ENCODE measurements at places on chromosomes 12 and 14.

- no peak for DNase-seq
Observed at GRCh38 chr14:35088514-35088913, 33.3 kb downstream of the PPP2R3C start.

- DNase-seq, result no peak
Observed at GRCh38 chr14:77598366-77599070, 17.9 kb downstream of the SPTLC2 start.

DNA sequence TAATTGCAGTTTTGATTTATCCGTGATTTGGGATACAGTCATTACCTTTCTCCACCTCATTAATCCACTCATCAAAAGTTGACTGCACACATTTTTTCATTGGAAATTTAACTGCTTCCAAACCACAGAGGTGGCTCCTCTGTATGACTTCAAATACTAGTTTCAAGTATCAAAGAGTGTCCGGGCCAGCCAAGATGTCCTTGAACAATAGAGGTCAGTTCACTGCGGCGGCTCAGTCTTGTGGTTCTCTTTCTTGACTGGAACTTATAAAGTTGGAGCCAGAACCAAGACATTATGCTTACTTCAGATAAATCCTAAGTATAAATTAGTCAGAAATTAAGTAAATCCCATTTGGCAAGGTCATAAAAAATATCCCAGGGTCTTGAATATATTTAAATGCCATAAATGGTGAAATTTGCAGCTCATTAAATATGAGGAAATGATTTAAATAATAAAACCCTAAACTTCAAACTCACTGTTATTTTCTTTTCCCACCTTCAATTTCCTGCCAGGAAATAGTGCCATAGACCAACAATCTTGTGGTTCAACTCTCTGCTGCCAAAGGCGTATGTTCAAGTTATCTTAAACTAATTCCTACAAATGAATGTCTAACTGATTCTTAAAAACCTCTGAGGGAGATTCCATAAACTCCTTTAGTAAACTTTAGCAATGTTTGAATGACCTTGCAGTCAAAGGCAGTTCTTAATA, 360.8 kb downstream of the AEBP2 start:
- DNase-seq, result peak; percentile 92

DNA sequence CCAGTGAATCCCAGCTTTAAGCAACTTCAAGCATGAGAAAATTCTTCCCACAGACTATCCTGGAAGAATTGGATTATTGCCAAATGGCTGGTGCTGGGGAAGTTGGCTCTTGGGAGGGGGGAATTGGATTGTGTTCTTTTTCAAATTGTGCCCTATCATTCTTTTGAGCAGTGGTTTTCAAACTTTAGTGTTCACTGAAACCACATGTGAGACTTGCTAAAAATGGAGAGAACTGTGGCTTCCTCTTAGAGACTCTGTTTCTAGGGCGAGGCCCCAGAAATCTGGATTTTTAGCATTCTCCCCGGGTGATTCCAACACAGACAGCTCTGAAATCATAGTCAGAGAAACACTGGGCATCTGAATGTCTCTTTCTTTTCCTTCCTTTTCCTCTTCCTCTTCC, 14.3 kb upstream of the OTUB2 start:
- DNase-seq, result no peak

GRCh38 chr12:44930972-44931600, 55.0 kb upstream of the NELL2 start:
- DNase-seq, result peak; percentile 45

DNA sequence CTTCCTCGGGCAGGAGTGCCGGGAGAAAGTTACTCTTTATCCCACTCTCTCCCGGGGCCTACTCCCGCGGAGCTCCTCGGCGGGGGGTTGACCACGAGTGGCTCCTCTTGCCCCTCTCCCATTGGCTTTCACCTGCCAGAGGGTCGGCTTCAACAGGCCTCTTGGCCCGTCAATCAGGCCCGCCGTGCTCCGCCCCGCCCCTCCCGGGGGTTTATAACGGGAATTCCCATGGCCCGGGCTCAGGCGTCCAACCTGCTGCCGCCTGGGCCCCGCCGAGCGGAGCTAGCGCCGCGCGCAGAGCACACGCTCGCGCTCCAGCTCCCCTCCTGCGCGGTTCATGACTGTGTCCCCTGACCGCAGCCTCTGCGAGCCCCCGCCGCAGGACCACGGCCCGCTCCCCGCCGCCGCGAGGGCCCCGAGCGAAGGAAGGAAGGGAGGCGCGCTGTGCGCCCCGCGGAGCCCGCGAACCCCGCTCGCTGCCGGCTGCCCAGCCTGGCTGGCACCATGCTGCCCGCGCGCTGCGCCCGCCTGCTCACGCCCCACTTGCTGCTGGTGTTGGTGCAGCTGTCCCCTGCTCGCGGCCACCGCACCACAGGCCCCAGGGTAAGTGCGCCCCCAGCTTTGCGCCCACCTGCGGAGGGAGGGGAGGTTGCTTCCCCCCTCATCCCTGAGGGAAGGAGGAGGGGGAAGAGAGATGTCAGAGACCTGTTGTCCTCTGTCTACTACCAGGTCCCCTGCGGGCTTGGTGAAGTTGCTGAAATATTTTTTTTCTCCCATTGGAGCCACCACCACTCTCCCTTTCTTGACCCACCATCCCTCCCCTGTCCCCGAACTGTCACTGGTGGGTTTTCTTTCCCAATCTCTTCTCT, at the start of gene SMOC1:
Gene SMOC1 (plus strand): TSS at position 242 of the 869 bp plus-strand sequence. CDS start 263 bp downstream, at position 505.
- peak; percentile 52 for DNase-seq

Measured in astrocyte of the cerebellum (primary cell).